ENCODE measurements at places on chromosomes 5 and 9. TPM values are rescaled to one million over a fixed set of nuclear protein-coding genes. Genes with fewer than 3 reads are reported as not detected.

Gene CFAP157
- total RNA-seq: 0.80 TPM

Gene LRRC70
- 10.4 TPM for total RNA-seq

Gene CDH10
- 0.13 TPM for total RNA-seq

Gene SPOCK1
- total RNA-seq: 52.4 TPM

Gene LHX6
- total RNA-seq: 11.5 TPM

Gene SNCB
- total RNA-seq: not detected

Gene FAM221B
- total RNA-seq: not detected

Gene OLFML2A
- 110 TPM for total RNA-seq

Gene FOCAD
- 22.5 TPM for total RNA-seq

Gene GABBR2
- 0.49 TPM for total RNA-seq

Gene F2RL2
- 0.89 TPM for total RNA-seq

Gene FCN1
- total RNA-seq: 16.1 TPM

Gene PCDHB9
- total RNA-seq: 3.7 TPM

Gene FBP2
- total RNA-seq: not detected

Gene STK10
- 89.4 TPM for total RNA-seq

Gene LYSMD3
- total RNA-seq: 23.7 TPM

Gene CARD9
- total RNA-seq: 4.0 TPM

Gene CACNA1B
- 0.09 TPM for total RNA-seq

Gene NSUN2
- total RNA-seq: 53.0 TPM

Gene PCDHGA7
- total RNA-seq: 7.3 TPM

Gene PAIP2
- total RNA-seq: 92.2 TPM

Gene PLPP7
- 8.6 TPM for total RNA-seq

Gene DENND4C
- total RNA-seq: 78.2 TPM

Gene PITX1
- total RNA-seq: 3.6 TPM

Gene SLC46A2
- total RNA-seq: 0.27 TPM

Gene GPRIN1
- 0.53 TPM for total RNA-seq

Gene MAMDC4
- 3.0 TPM for total RNA-seq

Gene RETREG1
- total RNA-seq: 37.4 TPM

Gene FAM78A
- total RNA-seq: 4.2 TPM

Gene FLT4
- total RNA-seq: 11.7 TPM

Gene PCDHA1
- total RNA-seq: not detected

Gene SARDH
- 6.0 TPM for total RNA-seq

Gene SPATA31D4
- total RNA-seq: not detected

Gene CAMK2A
- 2.5 TPM for total RNA-seq

Gene PRDM9
- not detected for total RNA-seq

Gene GCNT1
- 9.2 TPM for total RNA-seq

Gene POC5
- 11.7 TPM for total RNA-seq

Gene SLC6A7
- not detected for total RNA-seq

Gene ENTPD8
- total RNA-seq: not detected

Gene ZFR
- 78.4 TPM for total RNA-seq

Gene SET
- total RNA-seq: 222 TPM

Gene MPDZ
- total RNA-seq: 112 TPM

Gene PCDHGB6
- total RNA-seq: 12.4 TPM

Gene NUTM2G
- total RNA-seq: not detected
